Glutamatergic neuron (in vitro differentiated cells): ENCODE measurements at places on chromosomes 3 and 15. TPM values are rescaled to one million over a fixed set of nuclear protein-coding genes. Genes with fewer than 3 reads are reported as not detected.

GRCh38 chr3:64039332-64039731, 16.0 kb upstream of the PSMD6 start:
- peaks cover 11% of the 10 kb centered on the region for H3K4me1 ChIP-seq
- no peaks in the 10 kb centered on the region for H3K36me3 ChIP-seq
- H3K4me3 ChIP-seq: no peak overlapping the region
- no peak overlapping the region for H3K27ac ChIP-seq
- no peaks in the 10 kb centered on the region for H3K27me3 ChIP-seq

DNA sequence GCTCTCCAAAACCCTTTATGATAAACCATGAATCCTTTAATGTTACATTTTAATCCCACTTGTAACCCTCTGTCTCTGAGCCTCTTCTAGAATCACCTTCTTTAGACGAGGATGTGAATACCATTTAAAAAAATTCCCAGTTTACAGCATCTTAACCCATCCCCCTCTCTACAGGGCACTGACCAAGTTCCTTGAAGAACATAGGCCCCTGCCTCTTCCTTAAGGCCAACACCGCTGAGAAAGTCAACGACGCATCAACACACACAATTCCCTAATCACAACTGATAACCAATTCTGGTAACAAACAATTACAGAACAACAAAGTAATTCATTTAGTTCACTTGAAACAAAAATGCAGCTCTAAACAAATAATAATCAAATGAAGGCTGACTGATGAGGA, 130.3 kb downstream of the DLG1 start:
- H3K27ac ChIP-seq: peak overlapping the region; percentile 10
- peaks cover 7% of the 10 kb centered on the region for H3K4me1 ChIP-seq
- peaks cover 2% of the 10 kb centered on the region for H3K27me3 ChIP-seq
- DNase-seq: no peak

DNA sequence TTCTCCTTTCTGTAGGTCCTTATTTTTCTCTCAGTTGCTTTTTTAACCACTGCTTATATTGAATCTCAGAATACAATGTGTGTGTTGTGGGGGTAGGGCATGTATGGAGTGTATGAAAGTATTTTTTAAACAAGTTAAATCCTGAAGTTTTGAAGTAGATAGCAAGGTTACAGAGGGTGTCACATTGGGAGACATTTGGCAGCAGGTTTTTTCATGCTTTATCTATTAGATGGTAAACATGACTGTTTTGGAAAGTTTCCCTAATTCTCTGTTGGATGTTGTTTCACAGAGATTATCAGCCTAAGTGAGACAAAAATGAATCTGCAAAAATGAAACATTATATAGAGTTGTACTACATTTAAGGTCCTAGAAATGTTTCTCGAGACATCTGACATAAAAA, 190.6 kb upstream of the ARPP21 start:
- no peak for DNase-seq
- H3K4me1 ChIP-seq: no peaks in the 10 kb centered on the region
- no peak overlapping the region for H3K27ac ChIP-seq

Gene PCOLCE2
- 33.4 TPM for total RNA-seq

DNA sequence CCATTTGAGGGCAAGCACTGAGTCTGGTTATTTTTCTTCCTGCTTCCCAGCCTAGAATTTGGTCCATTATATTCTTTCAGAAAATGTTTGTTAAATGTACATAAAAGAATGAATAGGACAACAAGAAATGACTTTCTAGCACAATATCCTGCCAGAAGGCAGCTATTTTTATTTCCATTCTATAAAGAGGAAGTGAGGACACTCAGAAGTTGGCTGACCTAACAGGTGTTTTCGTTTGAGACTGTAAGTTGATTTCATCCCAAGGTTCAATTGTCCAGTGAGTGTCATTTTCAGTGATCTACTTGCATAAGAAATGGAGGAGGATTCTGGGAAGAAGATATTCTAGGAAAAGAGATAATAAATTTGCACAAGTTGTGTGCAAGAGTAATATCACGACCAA, 191.9 kb upstream of the POU1F1 start:
- H3K4me1 ChIP-seq: no peaks in the 10 kb centered on the region
- no peaks in the 10 kb centered on the region for H3K36me3 ChIP-seq
- H3K27me3 ChIP-seq: no peaks in the 10 kb centered on the region
- no peak overlapping the region for H3K27ac ChIP-seq
- DNase-seq: no peak

Gene SKOR1
- total RNA-seq: 4.0 TPM

GRCh38 chr3:150073513-150073912, 102.8 kb upstream of the PFN2 start:
- no peaks in the 10 kb centered on the region for H3K27me3 ChIP-seq
- no peak for DNase-seq
- peaks cover 5% of the 10 kb centered on the region for H3K36me3 ChIP-seq
- H3K4me1 ChIP-seq: peaks cover 10% of the 10 kb centered on the region
- no peak overlapping the region for H3K4me3 ChIP-seq

Gene ROBO2
- total RNA-seq: 330 TPM

GRCh38 chr3:140244893-140245292, 309.9 kb downstream of the CLSTN2 start:
- H3K4me1 ChIP-seq: peaks cover 6% of the 10 kb centered on the region
- H3K4me3 ChIP-seq: no peak overlapping the region
- no peaks in the 10 kb centered on the region for H3K36me3 ChIP-seq
- DNase-seq: no peak
- no peak overlapping the region for H3K27ac ChIP-seq

Gene PTH1R
- 0.29 TPM for total RNA-seq

Gene GPR27
- total RNA-seq: 4.7 TPM

Gene BCL2A1
- not detected for total RNA-seq

Gene DAZL
- 0.51 TPM for total RNA-seq

- H3K36me3 ChIP-seq: no peaks in the 10 kb centered on the region
- peak overlapping the region; percentile 8 for H3K4me3 ChIP-seq
- H3K27ac ChIP-seq: peak overlapping the region; percentile 65
- H3K4me1 ChIP-seq: peaks cover 67% of the 10 kb centered on the region
- H3K27me3 ChIP-seq: peaks cover 5% of the 10 kb centered on the region
These were observed 33.9 kb downstream of the GAP43 start for GRCh38 chr3:115657168-115657567.

DNA sequence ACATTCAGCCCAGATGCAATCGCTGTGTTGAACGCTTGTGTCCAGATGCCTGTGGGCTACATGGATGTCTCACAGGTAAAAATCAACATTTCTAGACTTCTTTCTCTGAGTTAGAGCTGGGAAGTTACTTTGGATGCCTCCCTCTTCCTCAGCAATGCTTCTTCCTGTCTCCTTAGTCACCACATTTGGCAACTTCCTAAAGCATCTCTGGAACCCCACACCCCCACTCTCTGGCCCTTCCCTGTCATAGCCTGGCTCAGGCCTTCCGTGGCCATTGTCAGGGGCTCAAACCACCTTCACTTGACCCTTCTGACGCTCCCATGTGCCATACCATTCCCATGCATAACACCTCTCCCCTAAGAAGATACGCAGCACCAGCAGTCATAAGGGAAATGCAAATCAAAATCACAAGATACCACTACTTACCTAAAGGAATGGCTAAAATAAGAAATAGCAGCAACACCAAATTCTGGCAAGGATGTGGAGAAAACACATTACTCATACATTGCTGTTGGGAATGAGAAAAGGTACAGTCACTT, 21.6 kb upstream of the RGMA start:
- H3K36me3 ChIP-seq: no peaks in the 10 kb centered on the region
- peaks cover 4% of the 10 kb centered on the region for H3K27me3 ChIP-seq
- H3K4me3 ChIP-seq: no peak overlapping the region
- DNase-seq: no peak

DNA sequence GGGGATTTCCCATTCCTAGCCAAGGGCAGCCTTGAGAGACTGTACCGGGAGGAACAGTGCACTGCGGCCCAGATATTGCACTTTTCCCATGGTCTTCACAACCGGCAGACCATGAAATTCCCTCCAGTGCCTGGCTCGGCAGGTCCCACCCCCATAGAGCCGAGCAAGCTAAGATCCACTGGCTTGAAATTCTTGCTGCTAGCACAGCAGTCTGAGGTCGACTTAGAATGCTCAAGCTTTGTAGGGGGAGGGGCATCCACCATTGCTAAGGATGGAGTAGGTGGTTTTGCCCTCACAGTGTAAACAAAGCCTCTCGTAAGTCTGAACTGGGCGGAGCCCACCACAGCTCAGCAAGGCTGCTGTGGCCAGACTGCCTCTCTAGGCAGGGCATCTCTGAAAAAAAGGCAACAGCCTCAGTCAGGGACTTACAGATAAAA, 156.3 kb downstream of the FRMD5 start:
- H3K4me1 ChIP-seq: peaks cover 21% of the 10 kb centered on the region
- peaks cover 8% of the 10 kb centered on the region for H3K27me3 ChIP-seq
- peak; percentile 64 for DNase-seq

Gene PAQR5
- total RNA-seq: not detected
